Left renal pelvis (tissue), 4 donors: ENCODE measurements at places on chromosomes 11 and 22. TPM values are rescaled to one million over a fixed set of nuclear protein-coding genes. Genes with fewer than 3 reads are reported as not detected.

Gene SIAE
- polyA plus RNA-seq = 31.6 TPM

Gene SYT13
- 5.4 TPM for polyA plus RNA-seq

Gene RASSF10
- 24.7 TPM for polyA plus RNA-seq

Gene F2
- 0.34 TPM for polyA plus RNA-seq

Gene CCDC15
- 4.1 TPM for polyA plus RNA-seq

Gene TRIM29
- polyA plus RNA-seq = 5.0 TPM

Gene KCNQ1
- 9.5 TPM for polyA plus RNA-seq

- no peak for DNase-seq
Measured at GRCh38 chr22:18050065-18050464, 25.7 kb upstream of the MICAL3 start.

GRCh38 chr11:83292709-83293456, 6.7 kb upstream of the CCDC90B start:
- DNase-seq = no peak

DNA sequence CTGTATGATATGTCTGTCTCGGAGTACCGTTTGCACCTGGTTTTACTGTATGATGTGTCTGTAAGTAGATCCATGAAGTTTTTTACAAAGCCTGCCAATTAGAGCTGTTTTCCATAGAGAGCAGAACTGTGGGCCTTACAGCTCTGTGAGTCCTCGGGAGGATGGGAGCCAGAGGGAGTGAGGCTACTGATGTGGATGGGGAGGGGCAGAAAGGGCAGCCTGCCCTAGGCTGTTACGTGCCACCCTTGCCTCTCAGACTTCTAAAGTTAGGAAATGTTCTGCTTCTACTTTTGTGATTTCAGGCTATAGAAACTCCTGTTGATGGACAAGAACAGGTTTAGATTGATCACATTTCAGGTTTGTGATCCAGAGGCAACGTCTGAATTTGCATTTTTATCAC, 105.2 kb downstream of the PPP6R3 start:
- DNase-seq = no peak

GRCh38 chr22:28931844-28932567, 48.6 kb downstream of the ZNRF3 start:
- no peak for DNase-seq

DNA sequence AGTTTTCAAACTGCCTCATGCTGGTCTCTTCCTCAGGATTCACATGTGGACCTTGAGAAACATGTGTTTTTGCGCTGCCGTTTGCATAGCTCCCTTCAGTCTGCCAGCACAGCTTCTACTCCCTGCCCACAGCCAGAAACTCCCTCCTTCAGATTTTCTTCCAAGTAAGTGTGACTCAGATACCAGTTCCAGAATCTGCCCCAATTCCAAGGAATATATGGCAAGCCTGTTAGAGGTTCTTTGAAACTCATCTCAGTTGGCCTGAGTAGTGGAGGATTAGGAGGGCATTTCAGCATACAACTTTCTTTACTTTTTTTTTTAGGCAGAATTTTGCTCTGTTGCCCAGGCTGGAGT, 67.1 kb downstream of the SNX19 start:
- no peak for DNase-seq

DNA sequence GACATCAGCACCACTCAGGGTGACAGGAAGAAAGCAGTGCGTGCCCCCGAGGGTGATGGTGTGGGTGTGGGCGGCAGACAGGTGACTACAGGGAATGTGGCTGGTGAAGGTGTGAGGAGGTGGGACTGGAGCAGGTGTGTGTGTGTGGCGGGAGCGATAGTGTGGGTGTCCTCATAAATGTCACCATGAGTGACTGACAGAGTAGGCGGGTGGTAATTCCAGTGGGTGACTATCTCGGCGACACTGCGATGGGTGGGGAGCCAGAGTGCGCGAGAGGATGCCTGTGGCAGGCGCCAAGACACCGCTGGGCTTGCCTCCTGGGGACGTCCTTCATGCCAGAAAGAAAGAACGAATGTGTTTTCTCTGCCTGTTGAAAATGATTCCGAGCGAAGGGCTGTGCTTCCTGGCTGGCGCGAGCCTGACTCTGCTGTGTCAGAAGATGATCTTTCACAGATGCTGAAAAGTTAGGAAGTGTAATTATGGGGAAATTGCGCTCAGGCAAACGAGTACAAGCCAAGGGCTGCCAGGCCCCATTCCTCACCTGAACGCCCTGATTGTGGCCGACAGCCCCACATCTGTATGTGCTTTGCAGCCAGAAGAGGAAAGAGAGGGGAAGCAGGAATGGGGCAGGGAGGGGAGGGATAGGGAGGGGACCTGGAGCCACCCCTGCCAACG, 98.8 kb upstream of the CD82 start:
- no peak for DNase-seq

- no peak for DNase-seq
Measured at GRCh38 chr22:49063545-49063890, 764.2 kb downstream of the BRD1 start.

DNA sequence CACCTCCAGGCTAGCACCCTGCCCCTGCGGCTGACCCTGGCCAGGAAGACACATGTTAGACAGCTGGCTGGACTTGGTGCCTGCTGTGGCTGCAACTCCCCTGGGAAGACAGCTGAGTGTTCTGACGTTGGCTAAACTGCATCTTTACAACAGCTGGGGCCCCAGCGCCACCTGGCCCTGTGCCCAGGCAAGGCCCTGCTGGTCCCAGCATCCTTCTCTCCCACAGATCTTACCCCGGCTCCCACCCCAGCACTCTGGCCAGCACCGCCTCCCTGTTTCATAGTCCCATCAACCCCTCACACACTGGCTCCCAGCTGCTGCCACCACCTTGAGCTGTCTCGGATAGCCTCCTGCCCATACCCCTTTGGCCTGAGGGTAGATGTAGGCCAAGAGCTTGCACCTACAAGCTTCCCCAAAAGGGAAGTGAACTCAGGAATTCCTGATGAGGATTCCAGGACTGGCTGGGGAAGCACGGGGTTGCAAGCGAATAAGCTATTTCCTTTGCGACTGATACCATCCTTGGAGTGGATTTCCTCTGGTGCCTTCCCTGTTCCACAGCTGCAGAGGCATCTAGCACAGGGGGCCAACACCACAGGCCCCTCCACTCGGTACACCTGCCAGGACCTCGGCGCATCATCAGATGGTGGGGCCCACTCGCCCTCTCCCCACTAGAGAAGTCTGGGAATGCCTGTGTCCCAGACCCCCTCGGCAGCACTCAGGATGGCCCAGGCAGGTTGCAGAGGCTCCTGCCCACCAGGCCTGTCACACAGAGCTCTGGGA, 28.5 kb downstream of the RSPH14 start:
- DNase-seq = no peak

DNA sequence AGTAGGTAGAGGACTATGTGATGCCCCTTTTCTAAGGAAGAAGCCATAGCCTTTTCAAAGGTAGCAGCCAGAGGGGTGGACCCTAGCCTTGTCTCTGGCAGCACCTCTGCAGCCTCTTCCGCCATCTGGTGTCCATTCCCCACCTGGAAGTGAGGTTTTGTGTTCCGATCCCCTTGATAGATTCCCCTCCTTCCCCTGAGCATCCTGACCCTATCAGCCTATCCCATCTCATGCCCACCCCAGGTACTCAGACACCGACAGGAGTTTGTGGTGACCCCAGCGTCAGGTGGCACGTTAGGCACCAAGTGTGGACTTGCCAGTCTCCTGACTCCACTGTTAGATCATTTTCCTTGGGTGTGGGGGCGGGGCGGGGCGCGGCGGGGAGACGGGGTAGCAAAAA, 398 bp upstream of the FAM89B start:
- DNase-seq = no peak

DNA sequence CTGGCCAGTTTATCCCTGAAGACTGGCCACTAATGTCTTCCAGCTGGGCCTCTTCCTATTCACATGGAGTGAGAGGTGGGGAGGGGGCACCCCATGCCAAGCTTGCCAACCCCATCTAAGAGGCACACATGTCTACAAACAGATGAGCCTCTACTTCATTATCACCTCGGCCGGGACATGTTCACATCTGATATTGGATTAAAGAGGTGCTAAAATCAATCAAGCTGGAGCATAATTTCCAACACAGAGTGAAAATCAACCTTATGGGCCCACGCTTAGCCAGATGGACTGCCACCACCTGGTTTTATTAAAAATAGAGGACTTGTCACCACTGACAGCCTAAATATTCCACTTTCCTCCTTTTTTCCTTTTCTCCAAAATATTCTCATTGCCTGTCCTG, 162.6 kb upstream of the NARS2 start:
- DNase-seq = no peak

DNA sequence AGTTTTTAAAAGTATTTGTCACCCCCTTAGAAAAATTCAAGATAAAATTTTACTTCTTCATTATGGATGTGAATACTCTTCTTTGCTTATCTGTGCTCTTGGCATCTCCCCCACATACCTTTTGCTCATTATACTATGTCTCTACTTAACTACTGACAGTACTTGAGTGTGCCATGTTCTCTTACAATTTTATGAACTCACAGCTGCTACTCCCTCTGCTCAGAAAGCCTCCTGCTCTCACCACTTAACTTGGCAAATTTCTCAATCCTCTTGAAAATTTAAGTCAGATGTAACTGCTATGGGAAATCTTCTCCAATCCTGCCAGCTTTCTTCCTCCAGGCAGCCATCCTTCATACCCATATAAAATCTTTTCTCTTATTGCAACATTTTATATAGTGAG, 163.4 kb downstream of the CNTN5 start:
- no peak for DNase-seq

DNA sequence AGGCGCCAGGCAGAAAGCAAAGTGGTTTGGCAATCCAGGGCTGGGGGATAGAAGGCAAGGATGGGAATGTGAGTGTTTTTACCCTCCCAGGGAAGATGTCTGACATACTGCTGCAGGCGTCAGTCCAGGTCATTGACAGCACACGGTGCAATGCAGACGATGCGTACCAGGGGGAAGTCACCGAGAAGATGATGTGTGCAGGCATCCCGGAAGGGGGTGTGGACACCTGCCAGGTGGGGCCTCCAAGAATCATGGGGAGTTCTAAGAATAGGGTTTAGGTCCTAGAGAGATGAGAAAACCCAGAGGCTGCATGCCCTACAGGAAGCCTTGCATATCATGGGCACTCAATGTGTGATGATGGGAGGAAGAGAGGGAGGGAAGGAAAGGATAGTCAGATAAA, 28.3 kb upstream of the SMIM35 start:
- DNase-seq = no peak

DNA sequence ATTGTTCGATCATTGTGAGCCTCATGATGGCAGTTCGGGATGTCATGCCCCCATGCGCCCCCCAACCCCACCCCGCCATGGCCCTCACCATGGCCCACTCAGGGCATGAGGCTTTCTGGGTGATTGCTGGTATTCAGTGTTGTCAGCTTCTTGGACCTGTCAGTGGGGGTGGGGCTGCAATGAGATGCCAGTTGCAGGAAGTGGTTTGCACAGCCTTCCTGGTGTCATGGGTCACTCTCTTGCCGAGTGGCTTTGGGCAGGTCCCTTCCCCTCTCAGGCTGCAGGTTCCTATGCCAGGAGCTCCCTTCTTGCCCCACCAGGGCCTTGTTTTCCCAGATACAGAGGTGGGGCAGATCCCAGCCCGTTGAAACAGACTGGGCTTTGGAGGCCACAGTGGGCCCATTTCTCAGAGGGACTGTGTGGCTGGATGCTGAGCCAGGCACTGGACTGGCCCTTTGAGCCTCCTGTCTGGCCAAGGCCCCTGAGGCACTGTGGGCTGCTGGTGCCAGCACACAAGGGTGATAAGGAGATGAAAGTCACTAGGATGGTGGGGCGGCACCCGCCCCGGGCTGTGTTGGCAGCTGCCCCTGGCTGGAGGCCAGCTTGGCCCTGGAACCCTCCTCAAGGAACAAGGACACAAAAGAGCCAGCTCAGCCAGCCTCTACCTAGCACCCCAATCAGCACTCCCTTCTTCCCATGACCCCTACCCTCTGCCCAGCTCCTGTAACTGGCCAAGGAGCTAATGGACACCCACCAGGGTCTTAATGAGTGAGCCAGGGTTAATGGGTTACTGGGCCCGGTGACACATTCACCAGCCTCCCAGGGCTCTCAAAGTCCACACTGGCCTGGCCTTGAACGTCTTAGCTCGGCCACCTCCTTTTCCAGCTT, 1.5 kb upstream of the GGT1 start:
- no peak for DNase-seq

- no peak for DNase-seq
Measured at GRCh38 chr11:104918113-104918824, 20.0 kb upstream of the CASP12 start.

DNA sequence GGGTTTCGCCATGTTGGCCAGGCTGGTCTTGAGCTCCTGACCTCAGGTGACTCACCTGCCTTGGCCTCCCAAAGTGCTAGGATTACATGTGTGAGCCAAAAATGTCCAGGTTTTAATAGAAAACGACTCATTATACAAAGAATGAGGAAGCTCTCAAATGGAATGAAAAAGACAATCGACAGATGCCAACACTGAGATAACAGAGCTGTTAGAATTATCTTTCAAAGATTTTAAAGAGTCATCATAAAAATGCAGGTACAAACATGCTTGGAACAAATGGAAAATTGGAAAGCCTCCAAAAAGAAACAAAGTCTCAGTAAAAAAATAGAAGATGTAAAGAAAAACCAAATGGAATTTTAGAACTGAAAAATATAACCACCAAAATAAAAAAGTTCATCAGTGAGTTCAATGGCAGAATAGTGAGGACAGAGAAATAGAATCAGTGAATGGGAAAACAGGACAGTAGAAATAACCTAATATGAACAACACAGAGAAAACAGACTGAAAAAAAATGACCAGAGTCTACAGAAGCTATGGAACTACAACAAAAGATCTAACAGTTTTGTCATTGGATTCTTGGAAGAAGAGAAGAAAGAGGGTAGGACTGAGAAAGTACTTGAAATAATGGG, 10.9 kb downstream of the GAB2 start:
- no peak for DNase-seq

- DNase-seq = no peak
Measured at GRCh38 chr22:26709617-26710390, 52.4 kb downstream of the MIAT start.

- DNase-seq = no peak
Measured at GRCh38 chr11:118015385-118015841, 29.2 kb downstream of the IL10RA start.

GRCh38 chr11:105220121-105220520, 80.6 kb upstream of the CARD18 start:
- DNase-seq = no peak

DNA sequence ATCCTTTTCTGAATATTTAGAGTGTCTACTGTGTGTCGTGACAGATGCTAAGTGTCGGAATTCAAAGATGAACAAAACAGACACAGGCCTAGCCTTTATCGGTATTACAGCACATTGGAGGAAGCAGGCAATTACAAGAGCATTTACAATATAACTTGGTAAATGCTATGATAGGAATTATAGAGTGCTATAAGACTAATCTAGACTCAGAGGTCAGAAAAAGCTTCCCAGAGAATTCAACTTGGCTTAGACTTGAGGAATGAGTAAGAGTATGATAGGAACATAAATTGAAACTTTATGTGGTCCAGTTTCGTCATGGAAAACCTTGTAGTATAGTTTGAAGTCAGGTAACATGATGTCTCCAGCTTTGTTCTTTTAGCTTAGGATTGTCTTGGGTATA, 395.7 kb upstream of the FAT3 start:
- DNase-seq = no peak

GRCh38 chr11:72875736-72876135, 61.5 kb downstream of the ATG16L2 start:
- no peak for DNase-seq

GRCh38 chr11:20367313-20367948, 3.9 kb downstream of the HTATIP2 start:
- DNase-seq = no peak
